ENCODE measurements at places on chromosomes 4 and X.
A peak's percentile ranks its signal among the peaks of the same experiment; 100 is the strongest.

GRCh38 chr4:3254302-3255131 is 5.6 kb downstream of the MSANTD1 start:
- DNase-seq = peak; percentile 7

DNA sequence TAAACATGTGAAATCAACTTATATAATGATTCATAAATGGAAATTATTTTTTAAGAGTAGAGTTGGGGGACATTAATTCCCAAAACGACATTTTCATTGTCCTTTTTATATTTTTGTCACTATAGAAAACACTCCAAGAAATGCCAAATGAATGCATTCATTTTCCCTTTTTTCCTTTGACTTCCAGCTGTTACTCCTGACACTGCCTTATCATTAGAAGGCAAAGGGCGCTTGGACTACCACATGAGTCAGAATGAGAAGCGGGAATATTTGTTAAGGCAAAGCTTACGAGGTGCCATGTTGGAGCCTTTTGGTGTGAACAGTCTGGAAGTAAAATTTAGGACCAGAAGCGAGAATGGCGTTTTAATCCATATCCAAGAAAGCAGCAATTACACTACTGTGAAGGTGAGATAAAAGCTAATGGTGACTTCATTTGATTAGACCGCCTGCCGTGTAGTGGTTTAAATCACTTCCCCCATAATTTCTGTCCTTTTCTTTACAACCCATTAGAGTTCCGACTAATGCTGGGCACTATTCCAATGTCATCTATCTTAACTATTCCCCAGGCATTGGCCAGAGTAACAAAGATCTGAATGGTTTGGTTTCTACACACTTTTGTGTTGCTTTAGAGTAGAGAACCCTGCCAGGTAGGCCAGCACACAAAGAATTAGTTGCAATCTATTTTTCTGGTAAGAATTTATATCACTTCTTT is 166.7 kb downstream of the FAT4 start:
- no peak for DNase-seq

DNA sequence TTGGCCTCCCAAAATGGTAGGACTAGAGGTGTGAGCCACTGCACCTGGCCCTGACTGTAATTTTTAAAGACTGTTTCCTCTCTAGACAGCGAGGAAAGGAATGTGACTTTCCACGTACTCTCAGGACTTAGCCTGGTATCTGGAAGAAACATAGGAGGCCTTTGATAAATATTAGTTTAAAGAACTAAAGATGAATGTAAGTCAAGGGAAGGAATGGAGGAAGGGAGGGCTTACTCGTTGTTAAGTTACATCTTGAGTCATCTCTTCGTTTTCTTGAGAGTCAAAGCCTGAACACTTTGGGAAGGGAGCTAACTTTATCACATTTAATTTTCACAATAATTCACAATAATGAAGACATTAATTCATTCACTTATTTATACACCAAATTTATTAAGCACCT is 7.2 kb upstream of the LNX1 start:
- no peak for DNase-seq

DNA sequence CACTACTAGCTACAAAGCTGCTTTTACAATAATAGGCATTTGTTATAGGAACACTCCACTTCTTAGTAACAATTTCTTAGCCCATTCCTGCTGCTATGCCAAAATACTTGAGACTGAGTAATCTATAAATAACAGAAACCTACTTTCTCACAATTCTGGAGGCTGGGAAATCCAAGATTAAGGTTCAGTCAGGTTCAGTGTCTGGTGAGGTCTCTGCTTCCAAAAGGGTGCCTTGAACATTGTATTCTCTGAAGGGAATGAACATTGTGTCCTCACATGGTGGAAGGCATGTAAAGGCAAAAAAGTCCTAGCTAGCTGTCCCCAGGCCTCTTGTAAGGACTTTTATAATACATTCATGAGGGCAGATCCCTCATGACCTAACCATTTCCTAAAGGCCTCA is 7.0 kb downstream of the SLC9B1 start:
- DNase-seq = no peak

GRCh38 chr4:8163026-8163425 is 4.4 kb upstream of the ABLIM2 start:
- no peak for DNase-seq

Measured in WTC11 (cell line).